ENCODE measurements at places on chromosomes 3 and 15.

DNA sequence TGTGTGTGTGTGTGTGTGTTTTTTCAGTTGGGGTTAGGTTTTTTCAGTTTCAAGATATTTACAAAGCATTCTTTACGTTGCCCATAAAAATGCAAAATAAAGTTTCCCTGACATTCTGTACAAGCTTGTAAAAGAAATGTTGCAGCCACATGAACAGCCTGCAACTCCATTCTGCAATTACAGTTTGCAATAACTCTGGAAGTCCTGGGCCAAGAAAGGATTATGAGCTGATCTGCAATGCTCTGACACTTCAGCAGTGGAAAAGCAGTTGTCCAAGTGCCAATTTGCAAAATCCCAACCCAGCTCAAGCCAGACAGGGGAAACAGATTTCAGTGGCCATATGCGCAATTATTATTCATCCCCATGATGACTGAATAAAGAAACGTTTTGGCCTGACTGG is 322.1 kb downstream of the MEX3B start:
- no peak for DNase-seq

DNA sequence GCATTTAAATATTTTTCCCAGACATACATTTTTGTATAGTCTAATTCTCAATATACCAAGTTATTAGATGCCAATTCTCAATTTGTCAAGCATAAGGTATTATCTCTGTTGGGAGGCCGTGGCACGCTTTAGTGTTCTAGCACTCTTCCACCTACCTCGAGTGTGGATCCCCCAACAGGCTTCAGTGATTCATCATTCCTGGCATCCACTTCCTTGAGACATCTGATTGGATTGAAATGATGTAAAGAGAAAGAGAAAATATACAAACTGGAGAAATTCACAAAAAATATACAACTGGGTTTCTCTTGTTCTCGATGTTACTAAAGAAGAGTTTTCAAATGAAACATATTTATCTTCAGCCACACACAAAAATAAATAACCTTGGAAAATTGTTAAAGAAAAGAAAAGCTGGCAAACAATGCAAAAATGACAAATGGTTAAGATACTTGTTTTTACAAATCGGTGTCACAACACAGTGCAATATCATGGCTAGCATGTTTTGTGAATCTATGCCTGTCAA is 218.0 kb upstream of the CDIN1 start:
- no peak for DNase-seq

DNA sequence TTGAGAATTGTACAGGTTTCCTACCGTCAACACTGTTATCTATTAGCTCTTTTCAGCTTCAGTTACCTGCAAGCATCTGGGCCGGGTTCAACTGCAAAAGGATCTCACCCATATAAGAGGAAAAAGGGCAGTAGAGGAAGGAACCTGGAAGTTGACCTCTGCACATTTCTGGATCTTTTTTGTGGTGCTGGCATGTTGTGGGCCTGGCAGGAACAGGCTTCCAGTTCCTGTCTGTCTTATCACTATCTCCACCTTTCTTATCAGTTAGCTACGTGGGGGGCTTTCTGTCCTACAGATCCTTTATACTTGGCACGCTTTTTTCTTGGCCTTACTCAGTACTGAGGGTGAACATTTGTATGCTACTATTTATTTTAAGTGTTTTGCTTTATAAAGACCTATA is 42.2 kb upstream of the TJP1 start:
- no peak for DNase-seq

DNA sequence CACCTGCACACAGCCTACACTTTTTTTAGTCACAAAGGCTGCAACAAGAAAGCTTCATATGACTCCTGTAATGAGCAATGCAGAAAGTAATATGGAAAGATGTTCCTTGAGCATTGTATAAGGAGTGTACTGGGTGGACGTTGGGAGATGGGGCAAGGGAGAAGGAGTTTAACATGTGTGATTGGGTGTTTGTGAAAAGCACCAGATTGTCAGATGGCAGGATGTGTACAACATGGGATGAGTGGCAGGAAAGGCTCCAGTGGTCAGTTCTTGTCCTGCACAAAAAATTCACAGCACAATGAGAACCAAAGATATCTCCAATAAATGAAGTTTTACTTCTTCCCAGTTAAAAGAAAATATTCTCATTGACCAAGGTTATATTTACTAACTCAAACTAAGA is 255.1 kb downstream of the EPHA3 start:
- DNase-seq: no peak

- no peak for DNase-seq
Observed at GRCh38 chr3:171378586-171378985, 81.6 kb downstream of the TNIK start.

- DNase-seq: no peak
Observed at GRCh38 chr15:69893863-69894262, 203.9 kb downstream of the TLE3 start.

DNA sequence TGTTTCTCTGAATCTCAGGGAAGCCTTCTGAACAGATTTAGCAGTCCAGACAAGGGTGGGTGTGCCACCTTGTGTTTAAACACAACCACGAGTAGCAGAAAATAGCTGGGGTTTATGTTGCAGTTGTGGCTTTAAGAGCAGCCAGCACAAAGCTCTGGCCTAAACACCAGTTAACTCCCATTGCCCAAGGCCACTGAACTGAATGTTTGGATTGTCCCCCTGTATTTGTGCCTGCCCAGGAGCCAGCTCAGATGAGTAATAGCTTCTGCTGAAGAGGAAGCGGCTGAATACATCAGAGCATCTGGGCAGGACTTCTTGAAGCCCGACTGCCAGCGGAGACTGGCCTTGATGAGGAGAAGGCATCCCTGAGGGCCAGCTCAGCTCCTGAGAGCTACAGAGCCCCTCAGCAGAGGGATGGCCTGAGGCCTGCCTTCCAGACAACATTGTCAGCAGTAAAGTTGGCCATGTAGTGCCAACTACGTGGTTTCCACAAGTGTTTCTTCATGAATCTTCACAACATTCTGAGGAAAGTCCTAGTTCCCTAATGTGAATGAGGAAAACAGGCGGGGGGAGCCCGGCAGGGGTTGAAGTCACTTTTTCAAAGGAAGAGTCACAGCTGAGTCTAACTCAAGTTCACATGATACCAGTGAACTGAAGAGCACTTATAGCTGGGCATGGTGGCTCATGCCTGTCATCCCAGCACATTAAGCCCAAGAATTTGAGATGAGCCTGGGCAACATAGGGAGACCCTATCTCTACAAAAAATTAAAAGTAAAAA is 65.8 kb upstream of the ZBTB38 start:
- DNase-seq: peak; percentile 91

GRCh38 chr15:39584662-39585388 is 3.9 kb downstream of the THBS1 start:
- DNase-seq: no peak

DNA sequence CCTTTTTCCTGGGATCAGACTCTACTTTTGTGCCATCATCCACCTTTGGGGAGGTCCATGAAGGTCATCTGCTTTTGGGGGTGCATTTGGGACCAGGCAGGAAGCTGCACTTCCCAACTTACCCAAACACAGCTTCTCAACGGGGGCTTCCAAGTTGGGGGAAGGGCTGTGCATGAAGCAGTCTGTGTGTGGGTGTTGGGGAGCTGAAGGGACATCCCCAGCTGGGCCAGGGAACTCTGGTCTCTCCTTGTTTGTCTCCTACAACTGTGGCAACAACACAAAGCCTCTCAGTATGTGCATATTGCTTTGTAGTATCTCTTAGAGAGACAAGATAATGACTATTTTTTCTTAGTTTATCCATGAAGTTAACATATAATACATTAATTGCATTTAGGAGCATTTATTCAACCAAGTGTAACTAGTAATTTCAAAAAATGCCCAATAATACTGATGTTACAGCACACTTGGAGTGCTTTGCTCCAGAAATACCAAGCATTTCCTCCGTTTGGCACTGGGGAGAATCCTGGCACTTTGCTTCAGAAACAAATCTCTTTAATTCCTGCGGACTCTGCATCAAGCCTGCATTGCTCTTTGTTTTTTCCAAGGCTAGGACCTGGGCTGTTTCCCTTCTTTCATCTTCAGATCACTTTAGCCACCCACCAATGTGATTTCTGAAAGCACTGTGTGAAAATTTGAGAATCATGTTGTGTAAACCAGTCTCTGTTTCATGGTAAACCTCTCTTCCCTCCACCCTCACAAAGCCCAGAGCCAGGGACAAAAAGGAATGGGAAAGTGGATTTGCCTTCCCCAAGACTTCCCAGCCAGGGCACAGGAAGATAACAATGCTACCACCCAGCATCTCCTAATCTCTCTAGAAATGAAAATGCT is 126.2 kb upstream of the PFN2 start:
- no peak for DNase-seq

- DNase-seq: no peak
Observed at GRCh38 chr3:161038725-161039124, 66.4 kb downstream of the B3GALNT1 start.

DNA sequence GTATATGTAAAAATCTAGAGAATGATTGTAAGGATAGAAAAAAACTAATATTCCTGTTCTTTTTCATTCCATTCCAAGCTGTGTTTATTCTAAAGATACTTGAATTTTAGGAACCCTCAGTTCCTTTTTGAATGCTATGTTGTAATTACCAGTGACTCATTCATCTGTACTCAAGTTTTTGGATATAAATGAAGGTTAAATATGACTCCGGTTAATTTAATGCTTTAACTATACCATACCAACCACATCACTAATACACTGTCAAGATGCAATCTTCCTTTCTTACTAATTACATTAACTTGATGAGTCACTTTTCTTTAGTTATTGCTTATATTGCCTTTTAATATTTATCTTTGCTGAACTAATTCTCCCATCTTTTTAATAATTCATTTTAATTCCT is 68.8 kb upstream of the ZNF148 start:
- peak; percentile 20 for DNase-seq

DNA sequence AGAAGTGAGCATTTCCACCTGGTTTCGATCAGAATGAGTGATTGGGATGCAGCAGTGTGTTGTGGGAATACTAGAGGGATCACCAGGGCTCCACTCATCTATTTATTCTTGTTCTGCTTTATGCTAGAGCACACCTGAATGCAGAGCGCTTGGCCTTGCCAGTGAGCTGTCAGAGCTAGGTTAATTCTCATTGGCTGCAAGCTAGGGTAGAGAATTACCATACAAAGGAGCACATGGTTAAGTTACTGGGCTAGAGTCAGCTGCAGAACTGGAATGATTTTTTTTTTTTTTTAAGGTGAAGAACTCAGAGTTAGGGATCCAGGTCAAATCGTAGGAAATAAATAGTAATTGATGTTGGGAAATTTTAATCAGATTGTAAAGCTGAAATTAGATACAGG is 8.8 kb downstream of the EIF2AK4 start:
- DNase-seq: no peak

DNA sequence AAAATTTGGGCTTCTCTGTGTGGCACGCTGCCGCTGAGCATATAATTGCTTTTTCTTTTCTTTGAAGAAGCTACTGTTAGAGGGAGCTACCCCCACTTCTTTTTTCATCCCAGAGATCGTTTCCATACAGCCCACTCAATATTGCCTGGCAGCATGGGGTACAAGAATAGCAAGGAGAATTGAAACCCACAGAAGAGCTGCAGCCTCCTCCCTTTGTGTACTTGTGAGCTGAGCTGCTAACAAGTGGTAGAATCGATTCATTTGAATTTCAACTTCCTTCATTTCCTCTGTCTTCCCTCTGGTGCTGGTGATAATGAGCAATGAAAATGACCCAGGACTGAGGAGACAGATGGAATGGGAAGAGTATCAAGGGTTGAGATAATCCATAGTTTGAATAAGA is 64.9 kb downstream of the LRRC3B start:
- DNase-seq: no peak

DNA sequence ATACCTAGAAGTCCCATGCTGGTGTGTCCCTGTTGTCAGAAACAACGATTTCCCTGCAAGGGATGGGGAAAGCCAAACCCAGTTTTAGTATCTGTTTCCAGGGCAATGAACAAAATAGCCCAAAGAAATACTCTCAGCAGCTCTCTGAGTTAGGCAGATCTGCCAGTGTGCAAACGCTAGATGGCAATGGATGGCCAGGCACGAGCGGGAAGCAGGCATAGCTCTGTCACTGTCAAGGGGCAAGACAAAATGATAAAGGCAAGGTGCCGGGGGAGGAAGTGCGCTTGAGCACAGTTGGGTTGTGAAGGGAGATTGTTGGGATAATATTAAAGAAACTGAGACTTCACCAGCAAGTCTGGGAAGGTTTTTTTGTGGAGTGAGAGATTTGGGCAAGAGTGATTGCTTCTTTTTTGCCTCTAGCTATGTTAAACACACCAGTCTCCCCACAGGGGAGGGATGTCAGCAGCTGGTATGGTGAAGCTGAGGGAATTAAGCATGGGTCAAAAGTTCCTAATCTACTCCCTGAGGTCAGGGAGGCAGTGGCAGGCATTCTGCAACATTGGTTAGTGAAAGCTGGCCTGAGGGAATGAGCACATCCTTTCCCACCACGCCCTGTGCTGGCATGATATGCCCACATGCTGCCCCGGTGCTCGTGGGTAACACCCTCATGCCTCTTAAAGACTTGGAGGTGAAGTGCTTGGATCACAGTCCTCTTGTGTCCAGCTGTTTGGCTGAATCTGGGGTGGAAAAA is 117.5 kb downstream of the PDCD6IP start:
- no peak for DNase-seq

DNA sequence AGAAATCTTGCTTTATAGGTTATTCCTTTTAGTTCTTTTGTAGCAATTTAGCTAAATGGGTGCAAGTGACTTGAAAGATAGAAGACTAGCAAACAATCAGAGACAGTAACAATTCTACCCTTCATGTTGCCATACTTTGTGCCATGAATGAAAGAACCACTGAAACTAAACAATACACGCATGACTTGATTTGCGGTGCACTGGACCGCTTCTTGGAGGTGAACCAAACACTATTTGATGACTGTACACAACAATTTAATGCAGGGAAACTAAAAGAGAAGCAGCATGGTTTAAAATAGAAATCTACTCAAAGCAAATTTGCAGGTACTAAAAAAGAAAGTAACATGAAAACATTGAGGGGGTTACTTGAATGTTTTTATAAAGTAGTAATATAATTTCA is 331.0 kb upstream of the RARB start:
- no peak for DNase-seq

DNA sequence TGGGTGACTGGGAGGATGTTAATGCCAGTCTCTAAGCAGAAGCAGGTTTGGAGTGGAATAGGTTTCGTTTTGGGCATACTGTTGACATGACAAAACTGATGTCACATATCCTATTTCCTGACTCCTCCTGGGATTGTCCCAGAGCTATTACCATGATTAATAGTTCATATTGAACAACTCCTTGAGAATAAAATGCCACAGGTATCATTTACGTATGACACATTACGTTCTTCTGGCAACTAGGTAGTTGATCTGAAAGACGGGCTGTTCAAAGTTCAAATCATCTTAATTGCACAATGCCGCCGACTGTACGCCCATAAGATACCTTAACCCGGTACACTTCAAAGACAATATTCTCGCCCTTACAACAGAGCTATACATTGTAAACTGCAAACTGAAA is 1.4 kb upstream of the RAB5A start:
- DNase-seq: no peak

- DNase-seq: peak; percentile 9
Observed at GRCh38 chr3:114362815-114363214, 69.0 kb downstream of the TIGIT start.
